Hematopoietic multipotent progenitor cell treated with erythropoietin and hydrocortisone succinate and interleukin-3 and kit ligand, for 4 days (in vitro differentiated cells): ENCODE measurements at places on chromosomes 4 and X.

- no peak for DNase-seq
Measured at GRCh38 chr4:94333866-94334265, 8.8 kb downstream of the HPGDS start.

GRCh38 chrX:150968862-150969720 is 14.0 kb upstream of the HMGB3 start:
- no peak for DNase-seq

- DNase-seq = peak; percentile 31
Measured at GRCh38 chr4:108861334-108861733, 98.5 kb upstream of the ETNPPL start.

GRCh38 chr4:143225167-143225566 is 40.5 kb downstream of the USP38 start:
- no peak for DNase-seq

GRCh38 chrX:57227691-57228090 is 58.8 kb upstream of the FAAH2 start:
- DNase-seq = peak; percentile 1

DNA sequence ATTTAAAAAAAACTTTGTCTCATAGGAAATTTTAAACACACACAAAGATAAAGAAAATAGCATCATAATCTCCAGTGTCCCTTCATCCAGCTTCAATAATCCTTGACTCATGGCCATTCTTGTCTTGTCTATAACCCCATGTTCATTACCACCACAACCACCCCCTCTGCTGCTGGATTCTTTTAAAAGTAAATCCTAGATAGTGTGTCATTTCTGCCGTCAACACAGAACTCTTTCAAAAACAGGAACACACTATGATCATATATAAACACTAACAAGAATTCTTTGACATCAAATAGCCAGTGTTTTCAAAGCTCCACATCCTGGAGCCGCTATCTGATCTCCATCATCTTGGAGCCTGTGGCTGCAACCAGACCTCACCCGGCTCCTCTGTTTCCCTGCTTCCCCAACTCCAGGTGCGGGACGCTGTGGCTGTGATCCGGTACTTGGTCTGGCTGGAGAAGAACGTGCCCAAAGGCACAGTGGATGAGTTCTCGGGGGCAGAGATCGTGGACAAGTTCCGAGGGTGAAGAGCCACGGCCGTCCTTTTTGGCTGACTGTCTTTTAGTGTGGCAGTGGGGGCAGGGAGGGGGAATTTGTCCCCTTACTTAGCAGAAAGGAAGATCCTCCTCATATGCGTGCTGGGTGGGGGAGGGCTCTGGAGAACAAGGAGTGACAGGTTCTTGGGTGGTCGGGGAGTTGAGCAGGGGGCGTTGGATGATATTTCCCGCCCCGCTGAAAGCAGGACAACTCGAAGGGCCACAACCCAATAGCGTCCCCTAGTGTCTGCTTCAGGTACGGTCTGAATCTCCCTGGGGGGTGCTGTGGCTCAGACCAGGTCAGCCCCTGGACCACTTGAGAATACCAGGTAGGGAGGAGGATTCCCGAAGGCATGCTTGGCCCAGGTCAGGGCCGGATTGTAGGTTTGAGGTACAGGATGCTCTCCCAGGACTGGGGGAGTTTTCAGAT is 15.6 kb downstream of the XPNPEP2 start:
- DNase-seq = peak; percentile 52

GRCh38 chr4:172688534-172688933 is 480.1 kb upstream of the GALNT7 start:
- DNase-seq = peak; percentile 8

GRCh38 chrX:15350329-15350996 is 15.1 kb upstream of the PIGA start:
- peak; percentile 6 for DNase-seq

DNA sequence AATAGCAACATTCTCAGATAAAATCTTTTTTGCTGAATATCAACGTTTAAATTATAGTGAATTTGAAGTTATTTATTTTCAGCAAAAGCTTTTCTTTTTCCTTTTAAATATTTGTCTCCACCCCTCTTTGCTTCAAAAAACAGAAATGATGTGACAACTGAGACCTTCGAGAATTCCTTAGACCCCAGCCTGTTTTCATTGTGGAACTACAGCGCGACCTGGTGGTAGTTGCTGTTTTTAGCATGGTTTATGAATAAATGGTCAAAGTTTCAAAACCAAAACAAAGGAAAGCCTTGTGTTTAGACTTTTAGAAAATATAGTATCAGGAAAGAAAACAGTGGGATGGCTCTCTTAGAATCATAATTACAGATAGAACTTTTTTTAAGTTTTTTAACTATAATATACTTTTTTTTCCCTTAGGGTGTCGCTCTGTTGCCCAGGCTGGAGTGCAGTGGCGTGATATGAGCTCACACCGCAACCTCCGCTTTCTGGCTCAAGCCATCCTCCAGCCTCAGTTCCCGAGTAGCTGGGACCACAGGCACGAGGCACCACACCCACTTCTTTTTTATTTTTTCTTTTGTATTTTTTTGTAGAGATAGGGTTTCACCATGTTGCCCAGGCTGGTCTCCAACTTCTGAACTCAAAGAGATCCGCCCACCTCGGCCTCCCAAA is 26.8 kb upstream of the TMEM184C start:
- peak; percentile 76 for DNase-seq

DNA sequence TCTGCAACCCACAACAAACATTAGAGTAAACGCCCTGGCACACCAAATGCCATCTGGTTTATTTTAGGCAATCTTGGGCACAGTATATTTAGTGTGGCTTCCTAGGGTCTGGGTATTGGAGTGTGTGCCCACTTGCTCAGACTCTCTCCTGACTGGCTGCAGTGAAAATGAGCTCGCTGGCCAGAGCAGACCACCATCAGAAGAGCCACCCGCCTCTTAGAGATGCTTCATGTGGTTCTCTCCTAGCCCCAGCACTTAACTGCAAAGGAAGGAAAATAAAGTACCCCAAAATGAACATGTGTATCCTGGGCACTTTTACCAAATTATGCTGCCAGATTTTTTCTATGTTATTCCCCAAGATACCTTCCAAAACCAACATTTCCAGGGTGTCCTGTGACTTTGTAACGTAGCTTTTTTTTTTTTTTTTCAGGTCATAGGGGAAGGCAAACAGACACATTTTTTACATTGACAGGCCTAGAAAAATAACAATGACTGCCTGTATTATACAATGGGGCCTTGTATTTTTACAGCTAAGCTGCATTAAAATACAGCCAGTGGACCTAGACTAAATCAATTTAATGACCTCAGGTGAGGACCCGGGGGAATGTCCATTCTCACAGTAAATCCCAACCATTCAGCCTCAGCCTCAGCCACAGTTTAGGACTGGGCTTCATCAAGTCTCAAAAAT is 193.7 kb downstream of the RASL11B start:
- no peak for DNase-seq
